ENCODE measurements at places on chromosomes 4 and X.

- DNase-seq = no peak
These were observed 13.9 kb upstream of the MAD2L1 start for GRCh38 chr4:120080533-120080932.

- DNase-seq = no peak
These were observed 6.3 kb upstream of the TBL1X start for GRCh38 chrX:9458516-9459078.

GRCh38 chr4:140653718-140654494 lies 85.1 kb upstream of the UCP1 start:
- no peak for DNase-seq

DNA sequence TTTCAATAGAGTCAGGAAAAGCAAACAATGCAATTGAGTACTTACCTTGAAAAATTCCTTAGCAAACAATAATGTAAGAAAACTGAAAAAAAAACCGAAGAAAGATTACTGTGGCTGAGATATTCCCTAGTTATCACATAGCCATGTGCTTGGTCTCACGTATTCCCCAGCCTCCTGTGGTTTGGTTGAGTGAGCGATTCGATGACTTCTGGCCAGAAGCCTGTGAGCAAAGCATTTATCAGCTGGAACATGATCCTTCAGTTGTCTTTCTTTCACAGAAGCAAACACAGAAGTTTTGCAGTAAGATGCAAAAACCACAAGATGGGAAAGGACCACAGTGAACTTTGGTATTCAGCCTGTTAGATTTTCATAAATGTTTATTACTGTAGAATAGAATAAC lies 1754.3 kb upstream of the AGA start:
- no peak for DNase-seq

DNA sequence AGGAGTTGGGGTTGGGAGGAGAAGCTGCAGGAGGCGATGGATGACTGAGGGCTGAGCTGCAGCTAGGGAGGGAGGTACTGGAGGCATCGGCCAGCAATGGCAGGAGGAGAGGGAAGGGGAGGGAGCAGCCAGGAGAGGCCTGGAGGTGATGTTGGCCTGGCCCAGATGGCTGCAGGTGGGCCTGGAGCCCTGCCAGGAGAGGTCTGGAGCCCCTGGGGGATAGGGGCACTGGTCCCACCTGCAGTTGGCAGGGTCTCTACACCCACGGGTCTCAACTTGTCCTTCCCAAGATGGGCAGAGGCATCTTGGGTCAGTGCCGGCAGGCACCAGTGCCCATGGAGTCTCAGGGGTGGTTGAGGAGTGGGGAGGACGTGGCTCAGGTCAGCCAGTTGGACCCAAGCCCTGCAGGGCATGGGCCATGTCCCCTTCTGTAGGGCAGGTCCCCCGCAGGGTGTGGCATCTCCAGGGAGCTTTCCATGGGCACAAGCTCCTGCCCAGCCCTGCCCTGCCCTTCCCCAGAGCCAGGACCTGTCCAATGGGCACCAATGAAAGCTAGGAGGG lies 2.7 kb upstream of the MXD4 start:
- no peak for DNase-seq

GRCh38 chr4:150037251-150037856 lies 40.9 kb upstream of the DCLK2 start:
- no peak for DNase-seq

DNA sequence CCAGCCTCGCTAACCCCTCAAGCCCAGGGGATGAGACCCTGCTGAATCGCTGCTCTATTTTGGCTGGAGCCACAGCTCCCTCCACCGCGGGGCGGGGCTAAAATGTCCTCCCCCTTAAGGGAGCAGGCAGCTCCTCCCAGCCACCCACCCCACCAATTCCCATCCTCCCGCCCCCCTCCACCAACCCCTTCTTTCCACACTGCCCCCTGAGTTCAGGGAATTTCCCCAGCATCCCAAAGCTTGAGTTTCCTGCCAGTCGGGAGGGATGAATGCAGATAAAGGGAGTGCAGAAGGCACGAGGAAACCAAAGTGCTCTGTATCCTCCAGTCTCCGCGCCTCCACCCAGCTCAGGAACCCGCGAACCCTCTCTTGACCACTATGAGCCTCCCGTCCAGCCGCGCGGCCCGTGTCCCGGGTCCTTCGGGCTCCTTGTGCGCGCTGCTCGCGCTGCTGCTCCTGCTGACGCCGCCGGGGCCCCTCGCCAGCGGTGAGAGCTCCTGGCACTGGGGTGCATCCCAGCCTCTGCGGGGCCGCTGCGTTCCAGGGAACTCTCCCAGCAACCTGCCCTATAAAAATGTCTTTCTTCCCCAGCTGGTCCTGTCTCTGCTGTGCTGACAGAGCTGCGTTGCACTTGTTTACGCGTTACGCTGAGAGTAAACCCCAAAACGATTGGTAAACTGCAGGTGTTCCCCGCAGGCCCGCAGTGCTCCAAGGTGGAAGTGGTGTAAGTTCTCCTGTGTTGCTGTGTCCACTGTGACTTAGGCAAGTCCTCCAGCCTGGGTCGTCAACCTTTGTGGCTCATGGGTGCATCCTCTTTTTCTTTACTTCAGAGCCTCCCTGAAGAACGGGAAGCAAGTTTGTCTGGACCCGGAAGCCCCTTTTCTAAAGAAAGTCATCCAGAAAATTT lies at the start of gene CXCL6:
CXCL6 (plus strand) TSS at position 306 of the 907 bp plus-strand sequence; CDS start at position 379, 73 bp downstream.
- DNase-seq = no peak

DNA sequence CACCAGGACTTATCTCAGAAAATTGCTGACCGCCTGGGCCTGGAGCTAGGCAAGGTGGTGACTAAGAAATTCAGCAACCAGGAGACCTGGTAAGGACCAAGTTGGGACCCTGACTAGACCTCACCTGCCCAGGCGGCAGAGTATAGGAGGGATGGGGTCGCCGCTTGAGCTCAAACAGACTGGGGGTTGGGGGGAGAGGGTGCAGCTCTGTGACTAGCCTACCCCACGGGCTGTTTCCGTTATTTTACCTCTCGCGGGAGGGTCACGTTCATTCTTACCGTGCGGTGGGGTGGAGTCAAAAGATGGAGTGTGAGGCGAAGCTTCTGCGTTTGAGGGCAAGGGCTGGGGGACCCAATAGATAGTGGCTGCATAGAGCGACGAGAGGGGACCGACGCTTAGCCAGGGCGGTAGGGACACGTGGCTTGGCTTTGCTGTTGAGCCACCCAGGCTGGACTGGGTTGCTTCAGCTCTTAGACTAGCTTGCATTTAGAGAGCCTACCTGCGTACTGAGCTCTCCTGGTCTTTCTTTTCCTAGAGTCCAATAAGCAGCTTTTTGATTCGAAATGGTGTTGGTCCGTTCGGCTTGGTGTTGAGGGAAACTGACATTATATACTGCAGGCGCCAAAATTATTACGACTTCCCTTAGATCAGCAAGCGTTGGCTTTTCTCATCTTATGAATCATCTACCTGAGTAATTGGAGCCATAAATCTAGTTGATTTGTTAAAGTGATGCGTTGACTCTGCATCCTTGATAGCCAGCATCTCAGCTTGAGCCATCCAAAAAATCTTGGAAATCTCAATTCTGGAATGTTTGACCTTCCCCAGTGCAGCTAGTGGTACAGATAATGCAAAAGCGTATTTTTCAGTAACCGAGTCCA lies 591 bp downstream of the PRPS1 start:
- DNase-seq = no peak

DNA sequence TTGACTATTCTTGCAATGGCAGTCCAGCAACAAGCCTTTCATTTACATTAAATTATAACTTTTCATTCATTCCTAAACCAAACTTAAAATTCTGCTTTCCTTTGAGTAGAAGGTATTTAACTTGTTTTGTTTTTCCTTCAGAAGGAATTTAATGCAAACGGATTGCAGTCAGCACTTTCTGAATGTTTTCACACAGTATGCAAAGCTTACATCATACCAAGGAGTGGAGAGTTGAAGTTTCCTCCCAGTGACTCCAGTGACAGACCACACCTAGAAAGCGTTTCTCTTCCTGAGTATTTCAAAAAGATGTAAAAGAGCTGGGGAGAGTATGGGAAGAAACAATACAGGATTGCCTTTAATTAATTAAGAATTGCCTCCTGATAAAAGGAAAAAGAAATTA lies 8.1 kb downstream of the EPGN start:
- no peak for DNase-seq
